LoVo (cell line): ENCODE measurements at places on chromosomes 5 and 9.
A peak's percentile ranks its signal among the peaks of the same experiment; 100 is the strongest.

- DNase-seq, result no peak
Observed at GRCh38 chr5:56303511-56303910, 70.4 kb upstream of the ANKRD55 start.

DNA sequence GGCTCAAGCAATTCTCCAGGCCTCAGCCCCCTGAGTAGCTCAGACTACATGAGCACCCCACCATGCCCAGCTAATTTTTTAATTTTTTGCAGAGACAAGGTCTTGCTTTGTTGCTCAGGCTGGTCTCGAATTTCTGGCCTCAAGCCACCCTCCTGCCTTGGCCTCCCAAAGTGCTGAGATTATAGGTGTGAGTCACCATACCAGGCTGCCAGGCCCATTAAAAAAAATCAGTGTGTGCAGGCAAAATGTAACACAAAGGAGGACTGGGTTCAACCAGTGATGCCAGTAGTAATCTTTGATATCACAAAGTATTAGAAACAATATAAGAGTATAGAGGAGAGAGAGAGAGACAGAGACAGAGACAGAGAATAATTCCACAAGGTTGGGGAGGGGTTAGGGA, 322.7 kb downstream of the MSX2 start:
- DNase-seq, result no peak

DNA sequence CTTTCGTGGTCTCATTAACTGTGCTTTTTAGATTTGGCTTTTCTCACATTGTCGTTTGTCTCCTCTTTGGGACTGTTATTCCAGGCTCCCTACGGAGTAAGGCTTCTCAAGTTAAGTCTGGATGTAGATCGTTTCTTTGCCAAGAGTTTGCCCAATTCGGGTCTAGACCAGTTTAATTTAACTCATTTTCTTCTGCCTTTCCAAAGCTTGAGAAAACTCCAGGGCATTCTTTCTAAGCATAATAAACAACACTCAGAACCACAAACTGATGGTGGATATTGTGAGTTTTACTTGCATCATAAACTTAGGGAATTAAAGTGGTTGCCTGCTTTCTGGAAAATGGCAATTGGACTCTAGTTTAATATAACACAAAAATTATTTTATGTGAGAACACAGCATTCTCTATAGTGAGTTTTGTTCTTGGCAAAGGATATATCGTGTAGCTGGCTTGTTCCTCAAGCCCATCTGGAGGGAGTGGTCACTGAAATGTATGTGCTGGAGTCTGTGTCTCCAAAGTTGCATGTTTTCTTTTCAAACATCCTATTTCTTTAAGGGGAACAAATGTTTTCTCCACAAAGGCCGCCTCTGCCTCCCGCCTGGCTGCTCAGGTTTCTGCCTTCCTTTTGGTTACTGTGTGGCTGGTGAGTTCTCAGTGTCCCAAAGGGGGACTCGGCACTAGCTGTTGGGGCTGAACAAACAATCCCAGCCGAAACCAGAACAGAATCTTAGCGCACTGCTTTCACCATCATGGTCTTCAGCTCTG, 211.3 kb upstream of the FBN2 start:
- DNase-seq, result no peak

DNA sequence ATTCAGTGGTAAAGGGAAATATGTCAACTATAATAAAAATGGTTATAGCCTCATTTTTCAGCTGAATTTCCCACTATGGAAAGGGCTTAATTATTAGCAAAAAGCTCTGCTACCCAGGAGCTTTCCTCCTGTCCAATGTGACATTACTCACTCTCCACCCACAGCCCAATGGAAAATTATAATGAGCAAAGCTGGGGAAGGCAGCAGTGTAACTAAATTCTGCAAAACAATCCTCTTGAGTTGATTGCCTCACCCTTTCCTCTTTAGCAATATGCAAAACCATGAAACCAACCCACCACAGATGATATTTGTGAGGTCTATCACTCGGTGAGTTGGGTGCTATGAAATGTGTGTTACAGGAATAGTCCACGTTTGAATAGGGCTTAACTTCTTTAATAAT, 14.0 kb upstream of the PLPPR1 start:
- DNase-seq, result no peak

DNA sequence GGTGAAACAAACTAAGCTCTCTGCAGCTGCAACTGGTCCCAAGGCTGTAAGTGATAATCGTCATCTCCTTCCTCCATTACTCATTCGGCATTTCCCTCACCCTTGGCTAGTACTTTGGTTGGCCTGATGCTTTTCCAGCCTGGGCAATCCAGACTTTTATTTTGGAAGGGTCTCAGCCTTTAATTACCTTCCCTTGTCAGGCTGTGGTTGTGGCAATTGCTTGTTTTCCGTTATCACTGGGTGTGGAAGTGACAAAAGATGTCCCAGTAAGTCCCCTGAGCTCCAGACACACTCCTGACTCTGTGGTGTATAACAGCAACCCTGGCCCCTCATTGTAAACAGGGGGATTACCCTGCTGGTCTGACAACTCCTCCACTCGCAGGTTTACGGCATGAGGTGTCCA, 6.3 kb upstream of the FAF2 start:
- no peak for DNase-seq

- no peak for DNase-seq
Observed at GRCh38 chr9:38017149-38017884, 51.7 kb downstream of the SHB start.

DNA sequence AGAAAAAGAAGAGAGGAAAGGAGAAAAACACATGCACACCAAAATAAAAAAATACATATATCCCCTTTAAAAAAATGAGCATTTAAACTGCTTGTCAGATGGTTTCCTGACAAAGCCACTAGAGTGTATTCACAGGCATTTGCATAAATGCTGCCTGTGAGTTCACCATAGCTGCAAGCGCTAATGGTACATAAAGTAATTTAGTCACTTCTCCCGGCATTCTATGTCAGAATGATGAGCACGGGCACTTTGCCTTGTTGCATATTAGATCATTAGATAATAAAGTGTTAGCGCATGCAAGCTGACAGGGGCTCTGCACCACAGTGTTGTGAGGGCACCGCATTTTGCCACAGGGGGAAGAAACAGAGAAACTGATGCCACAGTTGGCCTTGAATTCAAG, 280.6 kb downstream of the EBF1 start:
- no peak for DNase-seq

DNA sequence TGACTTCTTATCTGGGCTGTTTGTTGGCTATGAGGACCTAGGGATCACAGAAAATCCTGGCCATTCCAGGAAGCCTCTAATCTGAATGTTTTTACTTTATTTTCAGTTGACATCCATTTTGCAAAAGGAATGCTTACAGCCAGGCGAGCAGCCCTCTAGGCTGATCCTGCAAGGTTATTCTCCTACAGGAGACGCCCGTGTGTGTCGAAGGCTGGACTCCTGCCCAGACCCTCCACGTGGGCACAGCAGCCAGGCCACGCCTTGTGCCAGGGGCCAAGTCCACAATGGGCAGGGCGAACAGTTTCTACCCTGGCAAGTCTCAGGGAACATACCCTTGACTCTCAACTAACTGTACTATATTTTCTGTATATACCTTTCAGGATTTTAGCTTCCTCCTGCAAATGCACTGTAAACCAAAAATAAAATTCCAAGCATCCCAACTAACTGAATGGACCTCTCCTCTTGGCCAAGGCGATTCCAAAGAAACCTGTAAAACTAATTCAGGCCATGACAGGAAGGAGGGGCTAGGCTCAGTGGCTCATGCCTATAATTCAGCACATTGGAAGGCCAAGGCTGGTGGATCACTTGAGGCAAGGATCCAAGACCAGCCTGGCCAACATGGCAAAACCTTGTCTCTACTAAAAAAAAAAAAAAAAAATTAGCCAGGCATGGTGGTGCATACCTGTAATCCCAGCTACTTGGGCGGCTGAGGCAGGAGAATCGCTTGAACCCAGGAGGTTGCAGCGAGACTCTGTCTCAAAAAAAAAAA, 5.7 kb downstream of the CMBL start:
- peak; percentile 94 for DNase-seq

GRCh38 chr5:103424026-103424425, 138.6 kb downstream of the NUDT12 start:
- DNase-seq, result no peak

DNA sequence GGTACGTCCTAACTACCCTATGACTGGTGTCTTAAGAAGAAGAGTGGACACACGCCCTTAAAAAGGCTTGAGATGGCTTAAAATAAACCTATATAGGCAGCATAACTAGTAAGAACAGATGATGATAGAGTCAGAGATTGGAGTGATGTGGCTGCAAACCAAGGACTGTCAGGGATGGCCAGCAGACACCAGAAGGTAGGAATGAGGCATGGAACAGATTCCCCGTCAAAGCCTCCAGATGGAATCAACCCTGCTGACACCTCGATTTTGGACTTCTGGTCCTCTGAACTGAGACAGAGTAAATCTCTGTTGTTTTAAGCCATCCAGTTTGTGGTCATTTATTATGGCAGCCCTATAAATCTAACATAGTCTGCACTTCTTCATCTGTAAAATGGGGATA, 7.4 kb downstream of the TMOD1 start:
- no peak for DNase-seq

- DNase-seq, result no peak
Observed at GRCh38 chr5:169548315-169548714, 35.3 kb upstream of the SPDL1 start.

GRCh38 chr5:156409834-156410233, 82.9 kb downstream of the SGCD start:
- no peak for DNase-seq

DNA sequence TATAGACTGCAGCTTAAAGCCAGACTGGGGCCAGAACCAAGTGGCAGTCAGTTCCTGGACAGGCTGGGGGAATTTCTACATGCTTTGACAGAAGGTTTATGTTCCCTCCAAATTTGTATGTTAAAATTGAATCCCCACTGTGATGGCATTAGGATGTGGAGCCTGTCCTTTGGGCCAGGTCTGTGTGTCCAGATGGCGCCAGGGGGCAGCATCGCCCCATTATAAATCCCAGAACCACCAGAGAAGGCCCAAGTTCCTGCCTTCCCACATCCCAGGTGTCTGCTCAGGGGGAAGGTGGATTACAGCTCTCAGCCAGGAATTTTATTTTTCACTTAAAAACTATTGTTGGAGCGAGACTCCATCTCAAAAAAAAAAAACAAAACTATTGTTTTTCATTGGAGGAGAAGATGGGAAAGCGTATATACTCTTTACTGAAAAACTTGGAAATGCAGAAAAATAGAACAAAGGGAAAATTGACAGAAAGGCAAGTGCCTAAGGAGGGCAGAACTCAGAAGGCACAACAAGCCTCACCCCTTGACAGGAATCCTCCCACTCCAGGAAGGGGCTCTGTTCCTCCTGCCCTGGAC, 5.0 kb downstream of the IL3 start:
- peak; percentile 73 for DNase-seq

DNA sequence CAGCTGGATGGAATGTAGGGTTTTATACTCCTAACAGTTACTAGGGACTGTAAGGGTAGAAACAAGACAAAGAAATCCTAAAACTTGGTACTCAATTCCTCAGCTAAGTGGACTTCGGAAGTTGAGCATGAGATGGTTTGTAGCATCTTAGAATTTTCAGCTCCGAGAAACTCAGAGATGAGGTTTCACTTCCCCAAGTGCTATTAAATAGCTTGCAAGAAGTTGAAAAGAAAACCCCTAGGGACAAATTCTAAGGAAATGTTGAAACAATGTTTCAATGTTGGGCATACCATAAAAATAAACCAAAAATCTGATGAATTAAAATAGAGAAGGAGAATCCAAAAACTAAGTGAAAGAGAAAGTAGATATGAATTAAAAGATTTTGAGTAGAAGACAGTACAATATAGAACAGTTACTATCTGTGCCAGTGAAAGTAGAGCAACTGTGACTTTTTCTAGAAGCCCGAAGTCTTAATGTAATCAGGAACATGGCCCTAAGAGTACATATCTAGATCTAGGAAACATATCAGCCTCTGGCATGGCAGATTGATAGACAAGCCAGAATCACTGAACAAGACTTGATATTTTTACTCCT, 308.6 kb upstream of the RGMB start:
- DNase-seq, result no peak

DNA sequence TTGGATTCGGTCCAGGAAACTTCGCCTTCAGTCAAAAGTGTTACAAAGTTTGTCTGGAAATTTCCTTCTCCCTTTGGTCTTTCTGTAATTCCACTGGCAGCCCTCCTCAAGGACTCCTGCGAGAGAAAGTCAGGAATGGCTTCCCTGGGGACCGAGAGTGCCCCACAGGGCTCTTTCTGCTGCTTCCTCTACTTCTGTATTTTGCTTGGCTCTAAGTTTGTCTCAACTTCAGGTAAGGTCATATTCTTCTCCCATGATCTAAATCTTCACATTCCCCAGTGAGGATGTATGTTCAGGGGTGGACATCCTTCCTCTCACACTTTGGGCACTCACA, 10.3 kb upstream of the RIOK2 start:
- no peak for DNase-seq

- DNase-seq, result no peak
Observed at GRCh38 chr5:173780235-173781234, 107.6 kb upstream of the CPEB4 start.

DNA sequence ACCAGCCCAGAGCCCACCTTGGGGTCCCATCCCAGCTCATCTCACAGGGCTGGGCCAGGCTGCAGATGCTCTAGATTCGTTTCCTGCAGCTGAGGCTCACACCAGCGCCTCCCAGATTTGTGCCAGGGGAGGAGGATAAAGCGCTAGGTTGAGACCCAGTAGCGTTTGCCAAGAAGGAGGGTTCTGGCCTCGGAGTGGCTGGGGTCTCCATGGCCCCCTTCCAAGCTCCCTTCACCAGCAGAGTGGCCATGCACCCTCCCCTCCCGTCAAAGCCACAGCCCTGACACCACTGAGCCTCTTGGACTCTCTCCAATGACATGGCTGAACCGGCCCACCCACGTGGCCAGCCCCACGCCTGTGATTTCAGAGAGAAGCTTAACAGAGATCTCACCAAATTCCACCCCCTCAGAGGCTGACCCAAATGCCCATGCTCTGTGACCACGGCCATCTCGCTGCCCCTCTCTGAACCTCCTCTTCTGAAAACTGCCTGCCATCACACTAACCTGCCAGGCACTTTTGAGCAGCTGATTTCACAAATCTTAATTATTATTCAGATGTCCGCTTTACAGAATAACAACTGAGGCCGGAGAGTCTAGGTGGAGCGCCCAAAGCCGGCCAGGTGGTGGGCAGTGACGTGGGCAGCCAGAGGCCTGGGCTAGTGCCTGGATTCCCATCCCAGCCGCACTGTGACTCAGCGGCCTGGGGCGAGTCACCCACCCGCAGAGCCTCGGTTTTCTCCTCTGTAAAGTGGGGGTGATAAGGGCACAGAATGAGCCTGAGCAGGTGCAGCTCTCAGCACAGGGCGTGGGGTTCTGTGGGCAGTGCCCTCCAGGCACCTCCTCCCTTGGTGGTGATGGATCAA, 155.7 kb downstream of the C9orf50 start:
- no peak for DNase-seq

- no peak for DNase-seq
Observed at GRCh38 chr9:92404042-92404836, at the start of gene OGN. Gene OGN, minus strand, starts transcription at chr9:92404578. Its CDS starts 1,171 bp downstream, at chr9:92403407.

- peak; percentile 92 for DNase-seq
Observed at GRCh38 chr5:145946112-145946861, 9.9 kb downstream of the SH3RF2 start.

- DNase-seq, result no peak
Observed at GRCh38 chr5:181230551-181230950, 7.5 kb downstream of the TRIM41 start.
